ENCODE measurements at places on chromosomes 12 and 14. TPM values are rescaled to one million over a fixed set of nuclear protein-coding genes. Genes with fewer than 3 reads are reported as not detected.
A peak's percentile ranks its signal among the peaks of the same experiment; 100 is the strongest.

DNA sequence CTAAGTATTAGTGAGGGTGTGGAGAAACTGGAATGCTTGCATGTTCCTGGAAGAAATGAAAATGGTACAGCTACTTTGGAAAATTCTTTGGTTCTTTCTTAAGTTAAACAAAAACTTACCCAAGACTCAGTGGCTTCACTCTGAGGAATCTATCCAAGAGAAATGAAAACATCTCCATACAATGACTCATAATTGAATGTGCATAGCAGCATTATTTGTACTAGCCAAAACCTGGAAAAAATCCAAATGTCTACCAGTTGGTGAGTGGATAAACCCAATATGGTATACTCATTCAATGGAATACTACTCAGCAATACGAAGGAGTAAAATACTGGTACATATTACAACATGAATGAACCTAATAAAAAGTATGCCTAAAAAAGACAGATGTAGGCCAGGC lies 18.0 kb upstream of the CRACR2A start:
- no peak overlapping the region for H3K27ac ChIP-seq
- peaks cover 8% of the 10 kb centered on the region for H3K27me3 ChIP-seq
- no peak for DNase-seq
- no peaks in the 10 kb centered on the region for H3K36me3 ChIP-seq
- H3K4me3 ChIP-seq: no peak overlapping the region
- peaks cover 9% of the 10 kb centered on the region for H3K4me1 ChIP-seq

REP15 gene
- 2.2 TPM for total RNA-seq

DNA sequence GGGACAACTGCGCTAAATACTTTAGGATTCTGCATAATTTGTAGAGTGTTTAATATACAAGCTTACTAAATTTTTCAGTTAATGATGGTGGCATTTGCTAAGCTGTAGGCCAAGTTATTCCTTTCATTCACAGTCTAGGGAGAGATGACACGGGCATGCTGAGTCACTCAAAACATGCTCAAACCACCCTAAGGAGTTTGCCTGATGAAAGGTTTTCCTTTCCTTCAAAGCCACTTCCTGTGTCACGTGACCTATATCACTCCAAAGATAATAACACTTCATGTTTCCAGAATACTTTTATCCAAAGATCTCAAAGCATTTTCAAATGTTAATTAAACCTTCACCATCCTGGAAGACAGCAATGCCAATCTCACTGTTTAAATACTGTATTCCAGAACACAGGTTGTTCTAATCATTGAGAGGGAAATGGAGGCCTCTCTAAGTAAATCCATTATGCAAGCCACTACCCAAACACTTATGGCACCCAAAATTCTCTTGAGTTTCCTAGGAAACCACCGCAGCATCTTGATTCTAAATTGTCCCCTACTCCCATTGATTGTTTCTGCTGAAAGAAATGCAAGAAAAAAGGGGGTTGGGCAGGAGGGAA lies 207.0 kb upstream of the CDKN3 start:
- no peaks in the 10 kb centered on the region for H3K36me3 ChIP-seq
- H3K27me3 ChIP-seq: peaks cover 10% of the 10 kb centered on the region
- no peak overlapping the region for H3K27ac ChIP-seq

- H3K27ac ChIP-seq: no peak overlapping the region
- no peak overlapping the region for H3K4me3 ChIP-seq
- H3K4me1 ChIP-seq: peaks cover 12% of the 10 kb centered on the region
Measured at GRCh38 chr14:24535737-24536136, 27.7 kb upstream of the CMA1 start.

DNA sequence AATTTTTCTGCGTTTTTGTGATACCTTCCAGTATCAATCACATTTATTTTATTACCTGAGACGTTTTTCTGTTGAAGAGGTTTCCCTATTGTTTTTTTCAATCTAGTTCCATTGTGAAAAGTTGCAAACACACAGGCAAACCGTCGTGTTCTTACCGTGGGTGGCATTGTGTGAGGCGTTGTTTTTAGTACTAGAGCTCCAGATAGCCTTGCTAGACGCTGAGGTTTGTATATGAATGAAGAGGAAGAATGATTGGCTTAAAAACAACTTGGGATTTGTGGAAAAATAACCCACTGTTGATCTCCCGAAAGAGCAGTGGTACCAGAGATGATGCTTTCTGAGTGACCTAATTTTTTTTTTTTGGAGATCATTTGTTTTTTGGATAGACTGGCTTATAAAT lies 1.0 kb downstream of the SOCS4 start:
- peak overlapping the region; percentile 94 for H3K4me3 ChIP-seq
- peaks cover 49% of the 10 kb centered on the region for H3K4me1 ChIP-seq
- DNase-seq: no peak
- no peaks in the 10 kb centered on the region for H3K27me3 ChIP-seq

GRCh38 chr14:71591231-71591630 lies 341.0 kb upstream of the RGS6 start:
- H3K27ac ChIP-seq: no peak overlapping the region
- H3K27me3 ChIP-seq: no peaks in the 10 kb centered on the region
- DNase-seq: no peak
- H3K4me1 ChIP-seq: peaks cover 72% of the 10 kb centered on the region

PNN gene
- total RNA-seq: 115 TPM

DNA sequence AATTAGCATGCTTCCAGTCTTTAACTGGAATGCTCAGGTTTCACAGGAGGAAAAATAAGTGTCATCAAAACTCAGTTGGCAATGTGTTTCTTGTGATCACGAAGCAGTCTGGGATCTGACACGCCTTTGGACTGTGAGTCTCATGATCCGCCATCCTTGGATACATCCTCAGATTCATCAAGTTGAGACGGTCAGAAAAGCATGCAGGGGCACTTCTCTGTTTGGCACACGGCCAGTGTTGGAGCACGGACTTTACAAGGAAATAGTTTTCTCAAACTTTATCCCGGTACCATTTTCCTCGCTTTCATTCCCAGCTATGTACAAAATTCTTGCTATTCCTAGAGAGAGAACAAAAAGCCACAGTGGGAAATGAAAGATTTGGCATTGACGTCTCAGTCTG lies 88.4 kb upstream of the PARP11 start:
- no peaks in the 10 kb centered on the region for H3K27me3 ChIP-seq
- H3K36me3 ChIP-seq: no peaks in the 10 kb centered on the region
- no peak overlapping the region for H3K27ac ChIP-seq
- peaks cover 29% of the 10 kb centered on the region for H3K4me1 ChIP-seq

CACNA1C gene
- total RNA-seq: 0.14 TPM

DNA sequence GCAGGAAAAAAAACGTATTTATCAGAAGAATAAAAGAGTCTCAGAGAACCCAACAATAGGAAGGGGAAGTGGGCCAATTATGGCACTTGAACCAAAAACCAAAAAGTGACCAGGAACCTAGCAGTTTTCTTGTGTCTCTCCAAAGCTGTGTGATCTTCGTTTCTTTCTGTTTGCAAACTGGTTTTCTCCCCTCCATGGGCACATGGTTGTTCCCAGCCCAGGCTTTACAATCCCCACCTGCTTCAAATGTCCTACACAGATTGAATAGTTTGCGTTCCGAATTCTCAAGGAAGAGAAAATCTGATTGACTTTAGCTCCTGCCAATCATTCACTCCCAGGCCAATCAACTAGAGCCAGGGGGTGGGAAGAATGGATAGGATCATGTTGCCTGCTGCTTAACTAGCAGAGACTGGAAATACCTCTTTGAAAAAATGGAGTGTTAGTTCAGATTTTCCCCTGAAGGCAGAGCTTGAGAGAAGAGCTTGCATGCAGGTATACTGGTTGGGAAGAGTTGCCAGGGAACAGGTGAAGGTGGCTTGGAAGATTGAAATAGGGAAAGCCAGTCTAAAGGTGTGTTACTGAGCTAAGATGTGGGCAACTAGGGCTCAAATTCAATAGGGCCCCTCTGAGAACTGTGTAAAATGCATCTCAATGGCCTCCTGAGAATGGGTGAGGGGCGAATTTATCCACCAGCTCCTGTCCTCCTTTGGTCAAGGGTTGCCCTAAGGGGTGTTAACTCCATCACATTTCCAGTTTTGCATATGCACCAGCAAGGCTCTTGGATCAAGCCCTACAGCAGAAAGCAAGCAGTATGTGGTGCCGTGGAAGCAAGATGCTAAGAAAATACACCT lies 106.4 kb upstream of the SRRM4 start:
- no peaks in the 10 kb centered on the region for H3K4me1 ChIP-seq
- DNase-seq: no peak
- H3K4me3 ChIP-seq: no peak overlapping the region
- H3K27ac ChIP-seq: no peak overlapping the region
- no peaks in the 10 kb centered on the region for H3K27me3 ChIP-seq
- H3K36me3 ChIP-seq: no peaks in the 10 kb centered on the region

DNA sequence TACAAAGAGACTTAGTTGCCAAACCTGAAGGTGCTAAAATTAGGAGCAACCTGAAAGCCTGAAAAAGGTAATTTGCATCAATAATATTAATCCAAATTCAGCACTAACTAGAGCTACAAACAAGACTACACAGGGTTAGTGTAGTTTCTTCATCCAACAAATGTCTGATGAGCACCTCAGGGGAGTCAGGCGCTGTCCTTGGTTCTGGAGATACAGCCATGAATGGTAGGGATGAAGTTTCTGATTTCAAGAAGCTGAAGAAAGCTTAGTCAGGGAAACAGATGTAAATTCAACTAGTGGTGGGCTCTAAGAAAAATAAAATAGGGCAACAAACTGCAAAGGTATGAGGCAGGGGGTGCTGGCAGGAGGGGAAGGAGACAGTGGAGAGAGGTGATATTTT lies 266.3 kb downstream of the GLT1D1 start:
- H3K27ac ChIP-seq: no peak overlapping the region
- DNase-seq: no peak
- H3K27me3 ChIP-seq: no peaks in the 10 kb centered on the region
- no peaks in the 10 kb centered on the region for H3K4me1 ChIP-seq
- H3K36me3 ChIP-seq: no peaks in the 10 kb centered on the region
- no peak overlapping the region for H3K4me3 ChIP-seq

GRCh38 chr12:12523229-12523628 lies 39.4 kb downstream of the DUSP16 start:
- H3K27me3 ChIP-seq: no peaks in the 10 kb centered on the region
- H3K36me3 ChIP-seq: peaks cover 52% of the 10 kb centered on the region
- no peak overlapping the region for H3K4me3 ChIP-seq
- H3K27ac ChIP-seq: no peak overlapping the region
- H3K4me1 ChIP-seq: peaks cover 26% of the 10 kb centered on the region
- DNase-seq: no peak

DNA sequence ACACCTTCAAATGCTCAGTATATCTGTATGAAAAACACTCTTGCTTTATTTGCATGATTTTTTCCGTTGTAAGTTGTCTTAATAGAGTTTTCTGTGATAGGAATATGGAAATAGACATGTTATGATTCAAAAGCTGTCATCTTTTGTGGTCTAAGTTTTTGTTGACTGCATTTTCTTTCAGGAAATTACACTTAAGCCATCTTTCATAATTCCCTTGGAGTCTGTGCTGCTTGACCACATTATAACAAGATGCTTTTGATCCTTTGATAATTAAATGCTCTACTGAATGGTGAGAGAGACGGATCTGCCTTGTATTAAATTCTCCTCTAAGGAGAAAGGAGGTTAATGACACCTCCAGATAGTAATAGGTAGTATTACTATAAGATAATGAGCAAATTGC lies 272.8 kb upstream of the DAAM1 start:
- H3K27ac ChIP-seq: no peak overlapping the region
- H3K4me1 ChIP-seq: no peaks in the 10 kb centered on the region
- H3K4me3 ChIP-seq: no peak overlapping the region
- no peaks in the 10 kb centered on the region for H3K27me3 ChIP-seq
- DNase-seq: no peak

- no peaks in the 10 kb centered on the region for H3K4me1 ChIP-seq
- DNase-seq: no peak
- H3K4me3 ChIP-seq: no peak overlapping the region
- no peaks in the 10 kb centered on the region for H3K27me3 ChIP-seq
- H3K36me3 ChIP-seq: no peaks in the 10 kb centered on the region
Measured at GRCh38 chr12:3328081-3328480, 162.9 kb upstream of the PRMT8 start.

GRCh38 chr14:36588119-36588518 lies 5.7 kb upstream of the NKX2-8 start:
- no peaks in the 10 kb centered on the region for H3K4me1 ChIP-seq
- peaks cover 66% of the 10 kb centered on the region for H3K27me3 ChIP-seq
- no peak overlapping the region for H3K27ac ChIP-seq
- H3K36me3 ChIP-seq: no peaks in the 10 kb centered on the region
- no peak overlapping the region for H3K4me3 ChIP-seq

- H3K36me3 ChIP-seq: no peaks in the 10 kb centered on the region
- H3K27ac ChIP-seq: no peak overlapping the region
- H3K27me3 ChIP-seq: peaks cover 49% of the 10 kb centered on the region
Measured at GRCh38 chr12:94874518-94875302, 128.8 kb downstream of the NDUFA12 start.

DNA sequence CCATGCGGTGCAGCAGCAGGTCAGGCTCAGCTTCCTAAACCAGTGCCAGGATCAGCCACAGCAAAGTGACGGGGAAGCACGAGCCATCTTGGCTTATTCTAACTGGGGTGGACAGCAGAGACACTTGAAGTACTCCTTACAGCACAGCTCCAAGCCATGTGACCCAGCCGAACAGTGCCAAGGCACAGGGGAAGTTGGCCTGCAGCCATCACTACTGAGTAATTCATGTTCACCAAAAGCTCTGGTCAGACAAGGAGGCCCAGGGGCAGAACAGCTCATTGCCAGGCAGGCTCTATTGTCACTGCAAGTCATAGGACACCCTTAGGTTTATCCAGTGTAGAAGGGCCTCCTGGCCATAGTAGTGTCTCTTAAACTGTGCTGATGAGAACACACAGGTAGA lies 23.4 kb upstream of the SLC35F4 start:
- H3K27me3 ChIP-seq: no peaks in the 10 kb centered on the region
- H3K36me3 ChIP-seq: no peaks in the 10 kb centered on the region
- no peak overlapping the region for H3K4me3 ChIP-seq
- no peaks in the 10 kb centered on the region for H3K4me1 ChIP-seq

DNA sequence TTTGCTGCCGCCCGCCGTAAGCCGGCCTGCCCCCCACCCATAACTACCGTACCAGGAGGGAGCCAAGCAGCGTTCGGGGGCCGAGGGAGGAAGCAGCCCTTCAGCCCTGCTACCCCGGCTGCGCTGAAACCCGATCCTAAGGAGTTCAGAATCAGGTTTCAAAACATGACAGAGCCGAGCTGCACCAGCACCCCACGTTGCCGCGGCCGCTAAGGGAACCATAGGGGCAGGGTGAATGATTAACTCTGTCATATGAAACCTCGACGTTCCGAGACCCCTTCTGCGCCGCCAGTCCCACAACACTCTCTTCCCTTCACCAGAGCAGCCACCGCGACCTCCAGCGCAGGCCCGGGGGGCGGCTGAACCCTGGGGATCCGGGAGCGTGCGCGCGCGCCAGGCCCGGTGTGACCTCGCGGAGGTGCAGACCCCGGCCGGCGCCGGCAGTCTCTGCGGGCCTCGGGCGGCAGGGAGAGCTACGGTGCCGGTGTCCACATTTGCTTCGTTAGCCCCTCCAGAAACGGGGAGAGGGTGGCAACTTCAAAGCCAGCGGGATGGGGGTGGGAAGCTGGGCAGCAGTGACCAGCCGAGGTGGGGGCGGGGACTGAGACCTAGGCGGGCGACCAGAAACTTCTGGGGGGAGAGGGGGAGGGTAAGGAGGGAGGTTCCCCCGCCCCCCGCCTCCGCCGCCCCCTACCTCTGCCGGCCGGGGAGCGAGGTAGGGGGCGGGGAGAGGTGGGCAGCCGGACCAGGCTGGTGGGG lies 1.6 kb downstream of the SIX4 start:
- H3K4me3 ChIP-seq: peak overlapping the region; percentile 83
- no peak for DNase-seq
- no peak overlapping the region for H3K27ac ChIP-seq
- H3K4me1 ChIP-seq: peaks cover 15% of the 10 kb centered on the region
